ENCODE measurements at places on chromosomes 3 and 15. TPM values are rescaled to one million over a fixed set of nuclear protein-coding genes. Genes with fewer than 3 reads are reported as not detected.

- no peak overlapping the region for H3K4me3 ChIP-seq
- no peak overlapping the region for H3K27ac ChIP-seq
- H3K4me1 ChIP-seq: no peaks in the 10 kb centered on the region
- DNase-seq: no peak
- H3K27me3 ChIP-seq: peaks cover 13% of the 10 kb centered on the region
Observed at GRCh38 chr15:69134791-69135190, 25.6 kb upstream of the GLCE start.

Gene ARGFX
- not detected for total RNA-seq

Gene SEMA3G
- total RNA-seq: 0.32 TPM

DNA sequence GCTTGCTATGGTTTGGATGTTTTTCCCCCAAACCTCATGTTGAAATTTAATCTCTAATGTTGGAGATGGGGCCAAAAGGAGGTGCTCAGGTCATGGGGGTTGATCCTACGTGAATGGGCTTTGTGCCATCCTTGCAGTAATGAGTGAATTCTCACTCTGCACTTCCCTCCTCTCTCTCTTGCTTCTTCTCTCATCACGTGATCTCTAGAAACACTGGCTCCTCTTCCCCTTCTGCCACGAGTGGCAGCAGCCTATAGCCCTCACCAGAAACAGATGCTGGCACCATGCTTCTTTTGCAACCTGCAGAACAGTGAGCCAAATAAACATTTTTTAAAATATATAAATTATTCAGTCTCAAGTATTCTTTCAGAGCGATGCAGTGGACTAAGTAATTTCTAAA, 13.3 kb upstream of the PLSCR1 start:
- H3K4me1 ChIP-seq: peaks cover 12% of the 10 kb centered on the region
- no peak overlapping the region for H3K27ac ChIP-seq
- no peak for DNase-seq
- H3K36me3 ChIP-seq: no peaks in the 10 kb centered on the region
- H3K4me3 ChIP-seq: no peak overlapping the region

Gene CPEB1
- total RNA-seq: not detected

- peak overlapping the region; percentile 46 for H3K4me3 ChIP-seq
- peaks cover 21% of the 10 kb centered on the region for H3K36me3 ChIP-seq
- H3K27me3 ChIP-seq: no peaks in the 10 kb centered on the region
- H3K4me1 ChIP-seq: peaks cover 73% of the 10 kb centered on the region
- peak overlapping the region; percentile 86 for H3K27ac ChIP-seq
Observed at GRCh38 chr15:91857772-91858171, 4.3 kb downstream of the SLCO3A1 start.

DNA sequence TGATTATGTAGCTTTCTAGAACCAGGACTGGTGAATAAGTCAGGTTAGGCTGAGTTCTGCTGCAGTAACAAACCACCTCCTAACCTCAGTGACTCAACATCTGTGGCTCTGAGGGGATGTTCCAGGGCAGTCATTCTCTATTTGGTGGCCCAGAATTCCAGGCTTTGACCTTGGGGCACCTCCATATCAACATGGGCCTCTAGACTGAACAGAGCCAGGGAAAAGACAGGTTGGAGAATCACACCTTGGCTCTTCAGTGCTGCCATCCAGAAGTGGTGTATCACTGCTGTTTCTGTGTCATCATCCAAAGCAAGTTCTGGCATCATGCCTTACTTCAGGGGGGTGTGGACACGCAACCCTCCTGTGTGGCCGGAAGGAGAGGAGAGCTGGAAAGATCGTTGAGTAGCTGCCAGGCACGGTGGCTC, 15.3 kb downstream of the ZBTB47 start:
- no peaks in the 10 kb centered on the region for H3K4me1 ChIP-seq
- no peak overlapping the region for H3K27ac ChIP-seq
- peaks cover 5% of the 10 kb centered on the region for H3K27me3 ChIP-seq
- no peaks in the 10 kb centered on the region for H3K36me3 ChIP-seq

Gene GOLGA6L9
- 1.7 TPM for total RNA-seq

DNA sequence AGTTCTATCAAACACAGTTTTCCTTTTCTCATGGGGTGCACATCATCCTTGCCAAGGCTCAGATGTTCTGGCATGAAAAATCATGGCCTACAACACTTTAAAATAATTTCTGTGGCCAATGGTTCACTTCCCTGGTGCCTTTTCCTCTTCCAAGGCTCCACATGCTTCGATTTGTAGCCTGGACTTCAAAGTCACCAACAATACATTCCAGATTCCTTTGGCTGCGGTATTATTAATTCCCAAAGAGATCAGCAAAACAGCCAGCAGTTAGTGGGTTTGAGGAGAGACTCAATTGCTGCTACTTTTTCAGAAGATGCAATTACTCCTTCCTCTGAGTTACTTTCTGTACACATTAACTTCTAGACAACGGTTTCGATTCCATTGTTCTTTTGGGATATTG, 80.3 kb upstream of the CCDC80 start:
- no peak overlapping the region for H3K4me3 ChIP-seq
- no peaks in the 10 kb centered on the region for H3K4me1 ChIP-seq
- no peak for DNase-seq
- no peaks in the 10 kb centered on the region for H3K36me3 ChIP-seq
- H3K27ac ChIP-seq: no peak overlapping the region
